GM23248 (cell line): ENCODE measurements at places on chromosomes 6 and 20. TPM values are rescaled to one million over a fixed set of nuclear protein-coding genes. Genes with fewer than 3 reads are reported as not detected.

Gene APOBEC2
- polyA plus RNA-seq = not detected in 2 replicates

Gene SLC18B1
- 4.6 and 5.8 TPM in 2 replicates for polyA plus RNA-seq

Gene BPI
- polyA plus RNA-seq = 0.10 TPM in 1 of 2 replicates, not detected in the other

Gene RBM24
- 3.5 and 4.6 TPM in 2 replicates for polyA plus RNA-seq

Gene MKKS
- 17.4 and 17.8 TPM in 2 replicates for polyA plus RNA-seq

Gene CDH4
- polyA plus RNA-seq = 1.1 and 1.2 TPM in 2 replicates

Gene NRSN1
- polyA plus RNA-seq = not detected in 2 replicates

Gene GSTA2
- 0.51 TPM in 1 of 2 replicates, not detected in the other for polyA plus RNA-seq

Gene WFDC6
- not detected in 2 replicates for polyA plus RNA-seq

Gene EBF4
- 0.36 TPM in 1 of 2 replicates, not detected in the other for polyA plus RNA-seq

Gene SLC16A10
- polyA plus RNA-seq = not detected in 2 replicates

Gene LINC00237
- not detected in 2 replicates for polyA plus RNA-seq

Gene ANKEF1
- 0.06 TPM in 2 replicates for polyA plus RNA-seq

Gene LY6G6C
- polyA plus RNA-seq = not detected in 2 replicates

Gene LRFN2
- polyA plus RNA-seq = not detected in 2 replicates

Gene RAE1
- 54.8 and 55.9 TPM in 2 replicates for polyA plus RNA-seq

Gene PCK1
- polyA plus RNA-seq = not detected in 2 replicates

Gene TCP11
- polyA plus RNA-seq = not detected in 2 replicates

Gene ASIP
- polyA plus RNA-seq = not detected in 2 replicates

Gene HS3ST5
- not detected in 2 replicates for polyA plus RNA-seq

Gene WFDC11
- not detected in 2 replicates for polyA plus RNA-seq

Gene SNAP25
- 0.09 TPM in 1 of 2 replicates, not detected in the other for polyA plus RNA-seq

Gene RPN2
- polyA plus RNA-seq = 370 and 379 TPM in 2 replicates

Gene SRMS
- polyA plus RNA-seq = not detected in 2 replicates

Gene THEMIS
- polyA plus RNA-seq = 0.05 and 0.33 TPM in 2 replicates

Gene SCUBE3
- 21.6 and 24.0 TPM in 2 replicates for polyA plus RNA-seq

Gene HDGFL1
- polyA plus RNA-seq = not detected in 2 replicates

Gene GSTA3
- polyA plus RNA-seq = not detected in 2 replicates

Gene RPP40
- polyA plus RNA-seq = 21.9 and 29.0 TPM in 2 replicates
